ENCODE measurements at places on chromosomes 11 and 22.

DNA sequence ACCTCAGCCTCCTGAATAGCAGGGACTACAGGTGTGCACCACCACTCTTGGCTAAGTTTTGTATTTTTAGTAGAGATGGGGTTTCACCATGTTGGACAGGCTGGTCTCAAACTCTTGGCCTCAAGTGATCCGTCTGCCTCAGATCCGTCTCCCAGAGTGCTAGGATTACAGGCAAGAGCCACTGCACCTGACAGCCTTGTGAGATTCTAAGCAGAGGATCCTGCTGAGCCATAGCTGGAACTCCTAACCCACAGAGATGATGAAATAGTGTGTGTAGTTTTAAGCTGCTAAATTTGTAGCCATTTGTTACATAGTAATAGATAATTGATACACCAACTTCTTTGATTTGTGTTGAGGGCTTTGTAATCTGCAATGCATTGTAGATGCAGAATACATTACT is 51.1 kb downstream of the CLMP start:
- no peak for DNase-seq

DNA sequence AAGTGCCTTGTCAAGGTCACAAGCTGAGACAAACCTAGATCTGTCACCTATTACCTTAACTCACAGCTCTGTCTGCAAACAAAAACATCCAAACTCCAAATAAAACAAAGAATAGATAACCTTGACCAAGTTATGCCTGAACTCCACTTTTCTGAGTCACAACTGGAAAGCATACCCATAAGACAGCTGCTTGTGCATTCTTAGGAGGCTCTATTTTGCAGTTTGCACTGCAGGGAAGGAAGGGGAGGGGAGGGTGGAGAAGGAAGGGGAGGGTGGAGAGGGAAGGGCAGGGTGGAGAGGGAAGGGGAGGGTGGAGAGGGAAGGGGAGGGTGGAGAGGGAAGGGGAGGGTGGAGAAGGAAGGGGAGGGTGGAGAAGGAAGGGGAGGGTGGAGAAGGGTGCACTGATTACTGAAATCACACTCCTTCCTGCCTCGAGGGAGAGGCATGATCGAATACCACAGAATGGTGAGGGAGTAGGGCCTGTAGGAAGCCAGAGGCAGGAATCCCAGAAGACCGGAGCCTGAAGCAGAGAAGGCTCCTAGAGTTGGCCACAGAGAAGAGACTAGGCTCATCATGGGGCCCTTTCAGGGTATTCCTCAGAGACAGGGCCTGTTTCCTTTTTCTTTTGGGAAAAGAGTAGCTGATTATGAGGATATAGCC is 5.7 kb upstream of the OR52K2 start:
- DNase-seq, result no peak

DNA sequence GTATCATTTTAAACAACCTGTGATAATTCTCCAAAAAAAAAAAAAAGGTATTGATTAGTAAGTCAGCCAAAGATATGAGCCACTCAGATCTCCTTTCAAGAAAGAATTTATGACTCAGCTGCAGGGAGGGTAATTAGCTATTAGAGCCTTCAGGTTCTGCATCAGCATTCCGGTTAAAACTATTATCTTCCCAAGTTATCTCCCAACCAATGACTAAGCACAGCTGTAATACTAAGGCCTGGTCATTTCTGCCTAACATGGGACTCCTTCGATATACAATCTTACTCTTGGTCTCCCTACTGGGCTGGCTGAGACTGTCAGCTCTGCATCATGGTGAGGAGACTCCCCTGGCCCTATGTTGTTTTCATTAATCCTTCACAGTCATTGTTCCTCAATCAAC is 60.4 kb downstream of the SBF2 start:
- DNase-seq, result no peak

DNA sequence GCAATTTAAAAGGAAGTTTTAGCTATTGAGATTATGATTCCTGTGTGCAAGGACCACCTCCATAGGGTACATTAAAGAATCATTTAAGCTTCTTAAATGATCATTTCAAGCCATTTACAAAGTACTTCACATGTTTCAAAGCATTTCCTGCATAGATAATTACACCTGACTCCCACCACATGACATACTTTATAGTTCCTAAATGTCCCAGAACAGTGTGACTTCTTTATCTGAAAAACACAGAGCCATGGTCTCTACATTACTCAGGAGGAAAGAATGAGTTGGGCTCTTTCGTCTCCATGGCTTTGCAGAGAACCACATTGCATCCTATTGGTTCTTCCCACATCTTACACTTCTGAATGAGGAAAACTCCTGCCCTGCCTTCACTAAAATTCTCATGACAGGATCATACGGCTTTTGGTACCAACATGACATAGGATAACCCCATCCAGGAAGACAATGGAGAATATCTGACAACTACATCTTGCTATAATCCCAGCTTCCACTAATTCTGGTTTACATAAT is 88.6 kb downstream of the ETS1 start:
- no peak for DNase-seq

- no peak for DNase-seq
These were observed 143.6 kb downstream of the TEAD1 start for GRCh38 chr11:12817681-12818332.

- DNase-seq, result no peak
These were observed 50.4 kb upstream of the SEPTIN5 start for GRCh38 chr22:19663821-19664355.

Measured in GM12892 (cell line).